Peyer's patch (tissue), 4 donors: ENCODE measurements at places on chromosomes 6 and 20. TPM values are rescaled to one million over a fixed set of nuclear protein-coding genes. Genes with fewer than 3 reads are reported as not detected.

The LBP gene
- total RNA-seq = not detected

The LPA gene
- not detected for total RNA-seq

The SLC35D3 gene
- total RNA-seq = 0.47 TPM

The ATRN gene
- total RNA-seq = 50.3 TPM

The ULBP1 gene
- not detected for total RNA-seq

The SNAI1 gene
- total RNA-seq = 1.7 TPM
